ENCODE measurements at places on chromosomes 11 and 22.

DNA sequence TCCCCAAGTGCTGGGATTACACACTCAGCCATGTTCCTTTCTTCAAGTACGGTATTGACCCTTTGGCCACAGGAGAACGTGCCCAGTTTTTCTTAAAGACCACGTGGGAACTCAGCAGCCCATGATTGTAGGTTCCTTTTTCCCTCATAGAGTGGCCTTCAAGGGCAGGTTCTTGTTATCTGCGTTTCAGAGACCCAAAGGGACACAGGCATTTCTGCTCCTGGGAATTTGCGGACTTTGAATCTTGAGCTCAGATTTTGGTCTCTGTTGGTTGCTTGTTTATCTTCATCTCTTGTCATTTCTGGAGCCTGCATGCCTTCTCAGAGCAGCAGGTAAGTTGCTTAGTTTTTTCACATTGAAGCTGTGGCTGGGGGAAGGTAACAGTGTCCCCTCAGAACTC, 12.0 kb downstream of the MARK2 start:
- DNase-seq, result no peak

GRCh38 chr22:36136988-36137387, 23.6 kb downstream of the APOL3 start:
- no peak for DNase-seq

DNA sequence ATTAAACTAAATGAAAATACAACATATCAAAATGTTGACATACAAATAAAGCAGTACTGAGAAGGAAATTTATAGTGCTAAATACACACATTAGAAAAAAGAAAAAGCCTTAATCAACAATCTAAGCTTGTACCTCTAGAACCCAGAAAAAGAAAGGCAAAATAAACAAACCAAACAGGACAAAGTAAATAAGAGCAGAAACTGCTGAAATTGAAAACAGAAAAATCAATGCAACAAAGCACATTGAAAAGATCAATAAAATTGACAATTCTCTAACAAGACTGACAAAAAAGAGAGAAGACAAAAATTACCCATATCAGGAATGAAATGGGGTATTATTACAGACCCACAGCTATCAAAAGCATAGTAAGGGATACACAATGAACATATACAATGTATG, 21.0 kb downstream of the DCUN1D5 start:
- DNase-seq, result no peak

GRCh38 chr22:32801537-32802236, at the start of gene TIMP3:
TIMP3 (plus strand) TSS chr22:32801705; CDS start chr22:32802002, 297 bp downstream.
- peak; percentile 94 for DNase-seq

DNA sequence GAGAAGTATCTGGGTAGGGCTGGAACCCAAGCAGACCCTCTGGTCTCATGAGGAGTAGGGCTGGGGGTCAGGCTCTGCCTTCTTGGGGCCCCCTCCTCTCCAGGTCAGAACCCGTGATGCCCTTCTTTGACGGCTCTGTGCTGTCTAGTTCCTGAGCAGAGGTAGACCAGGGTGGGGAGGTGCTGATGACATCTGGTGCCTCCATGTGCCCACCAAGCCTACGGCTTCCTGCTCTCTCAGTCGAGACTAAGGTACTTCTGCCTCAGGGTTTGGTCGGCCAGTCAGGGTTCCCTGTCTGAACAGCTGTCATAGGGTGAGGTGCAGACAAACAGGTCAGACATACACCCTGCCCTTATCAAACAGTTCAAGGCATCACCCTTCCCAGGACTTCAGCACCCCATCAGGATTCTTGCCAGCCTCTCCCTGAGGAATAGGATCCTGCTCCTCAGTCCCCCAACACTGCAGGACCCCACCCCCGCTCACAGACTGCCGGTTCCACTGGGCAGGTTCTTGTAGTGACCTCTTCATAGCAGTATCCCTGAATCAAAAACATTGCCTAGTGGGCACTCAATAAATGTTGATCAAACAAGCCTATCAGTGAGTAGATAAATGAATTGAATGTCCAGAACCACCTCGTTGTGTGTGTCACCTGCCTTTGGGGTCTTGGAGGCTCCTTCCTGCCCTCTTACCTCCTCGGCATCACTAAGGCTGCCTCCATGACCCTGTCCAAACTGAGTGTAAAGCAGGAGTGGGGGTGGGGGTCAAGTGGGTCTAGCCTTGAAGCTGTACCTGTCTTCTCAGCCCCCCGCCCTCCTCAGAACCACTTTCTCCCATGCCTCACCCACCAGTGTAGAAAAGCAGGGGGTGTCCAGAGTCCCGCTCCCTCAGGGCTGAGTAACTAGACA, 158.2 kb downstream of the BUD13 start:
- no peak for DNase-seq

GRCh38 chr11:69909561-69910518, 90.6 kb upstream of the FGF3 start:
- DNase-seq, result no peak

DNA sequence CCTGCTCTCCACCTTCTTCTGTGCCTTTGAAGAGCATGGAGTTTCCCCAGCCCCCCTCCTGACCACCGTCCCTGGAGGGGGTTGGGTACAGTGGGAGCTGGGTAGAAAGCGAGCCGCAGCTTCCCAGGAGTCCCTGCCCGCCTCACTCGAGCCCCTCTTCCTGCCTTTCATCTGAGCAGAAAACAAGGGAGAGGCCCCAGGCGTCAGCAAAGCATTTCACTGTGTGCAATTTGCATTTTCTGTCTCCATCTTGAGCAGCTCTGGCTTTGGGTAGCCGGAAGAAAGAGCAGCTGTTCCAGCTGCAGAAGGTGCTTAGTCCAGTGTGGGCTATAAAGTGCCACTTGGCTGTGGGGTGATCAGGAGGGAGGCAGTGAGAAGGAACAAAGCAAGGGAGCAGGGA, 229.7 kb downstream of the CEP164 start:
- DNase-seq, result no peak

- no peak for DNase-seq
These were observed 10.5 kb downstream of the EMID1 start for GRCh38 chr22:29216011-29216872.

DNA sequence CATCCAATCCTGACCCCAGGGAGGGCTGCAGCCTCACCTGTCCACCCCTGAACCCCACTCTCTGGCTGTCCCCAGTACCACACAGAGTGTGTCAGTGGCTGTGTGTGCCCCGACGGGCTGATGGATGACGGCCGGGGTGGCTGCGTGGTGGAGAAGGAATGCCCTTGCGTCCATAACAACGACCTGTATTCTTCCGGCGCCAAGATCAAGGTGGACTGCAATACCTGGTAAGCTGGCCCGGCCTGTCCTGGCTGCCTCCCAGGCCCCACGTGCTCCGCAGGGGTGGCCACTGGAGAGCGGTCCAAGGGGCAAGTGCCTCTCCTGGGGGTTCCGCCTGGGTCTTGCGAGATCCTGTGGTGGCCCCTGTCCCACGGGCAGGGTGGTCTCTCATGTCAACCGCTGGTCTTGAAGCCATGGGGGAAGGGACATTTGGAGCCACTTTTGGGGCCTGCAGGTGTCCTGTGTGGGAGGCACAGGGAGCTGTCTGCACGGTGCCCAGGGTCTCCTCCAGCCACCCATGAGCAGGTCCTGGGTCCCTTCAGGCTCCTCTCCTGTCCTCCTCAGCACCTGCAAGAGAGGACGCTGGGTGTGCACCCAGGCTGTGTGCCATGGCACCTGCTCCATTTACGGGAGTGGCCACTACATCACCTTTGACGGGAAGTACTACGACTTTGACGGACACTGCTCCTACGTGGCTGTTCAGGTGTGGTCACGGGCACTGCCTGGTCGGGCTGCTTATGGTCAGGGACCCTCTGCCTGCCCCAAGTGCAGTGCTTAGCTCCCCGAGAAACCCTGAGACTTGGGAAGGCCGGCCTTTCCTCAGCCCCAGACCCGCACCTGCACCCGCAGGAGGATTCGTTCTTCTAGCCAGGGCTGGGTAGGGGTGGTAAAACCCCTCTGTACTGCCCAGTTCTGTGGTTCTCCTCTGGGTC, 11.8 kb downstream of the MUC2 start:
- no peak for DNase-seq

- no peak for DNase-seq
These were observed 315.0 kb downstream of the BRD1 start for GRCh38 chr22:49512487-49513165.

DNA sequence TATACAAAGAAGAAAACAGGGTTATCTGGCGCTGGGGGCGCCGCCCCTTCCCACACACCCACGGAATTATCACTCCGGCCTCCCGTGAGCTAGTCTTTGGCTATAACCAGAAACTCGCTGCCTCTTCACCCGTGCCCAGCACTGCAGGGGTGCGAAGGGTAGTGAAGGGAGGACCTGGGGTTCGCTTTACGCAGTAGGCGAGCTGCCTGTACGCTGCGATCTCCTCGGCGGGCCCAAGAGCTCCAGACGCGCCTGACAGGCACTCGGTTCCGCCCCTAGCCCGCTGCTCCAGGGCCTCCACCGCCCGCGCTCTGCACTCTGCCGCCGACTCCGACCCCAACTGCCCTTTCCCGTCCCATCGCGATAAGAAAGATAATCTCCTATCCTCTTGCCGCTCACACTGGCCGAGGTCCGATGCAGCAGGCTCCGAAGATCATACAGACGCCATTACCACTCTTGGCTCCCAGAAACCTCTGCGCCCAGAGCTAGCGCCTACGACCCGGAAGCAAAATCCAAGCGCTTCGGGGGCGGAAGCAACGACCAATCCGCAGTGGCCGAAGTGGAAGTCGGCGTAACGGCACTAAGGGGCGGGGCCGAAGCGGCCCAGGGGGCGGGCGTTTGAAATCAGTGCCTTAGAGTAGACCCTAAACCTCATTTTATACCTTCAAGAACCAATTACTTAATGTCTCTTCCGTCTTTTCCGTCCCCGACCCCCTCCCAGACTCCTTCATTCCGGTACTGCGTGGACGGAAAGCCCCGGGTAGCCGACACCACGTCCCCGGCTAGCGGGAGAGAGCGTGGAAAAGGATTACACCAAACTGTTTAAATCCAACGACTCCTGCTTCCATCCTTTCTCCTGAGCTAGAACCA, at the start of the genes CWC15 and KDM4D:
Gene CWC15, minus strand, starts transcription at position 458 of the 870 bp plus-strand sequence. CDS start 1,371 bp downstream, outside the sequence.
Gene KDM4D, plus strand, starts transcription at position 611 of the 870 bp plus-strand sequence. CDS start 23,664 bp downstream, outside the sequence.
- DNase-seq, result peak; percentile 94

DNA sequence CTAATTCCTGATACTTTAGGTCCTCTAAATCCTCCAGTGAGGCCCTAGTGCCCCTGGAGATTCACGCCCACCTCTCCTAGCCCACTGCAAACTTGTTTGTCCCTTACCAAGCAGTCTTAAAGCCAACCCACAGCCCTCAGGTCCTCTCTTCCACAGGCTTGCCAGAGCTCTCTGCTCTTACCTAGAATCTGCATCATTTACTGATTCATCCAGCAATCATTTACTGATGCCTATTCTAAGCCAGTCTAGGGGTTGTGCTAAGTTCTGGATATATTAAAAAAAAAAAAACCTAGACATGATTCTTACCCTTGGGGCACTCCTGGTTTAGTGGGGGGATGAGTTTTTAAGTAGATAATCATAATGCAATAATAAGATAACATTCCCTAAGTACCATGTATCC, 43.0 kb upstream of the PLET1 start:
- no peak for DNase-seq

DNA sequence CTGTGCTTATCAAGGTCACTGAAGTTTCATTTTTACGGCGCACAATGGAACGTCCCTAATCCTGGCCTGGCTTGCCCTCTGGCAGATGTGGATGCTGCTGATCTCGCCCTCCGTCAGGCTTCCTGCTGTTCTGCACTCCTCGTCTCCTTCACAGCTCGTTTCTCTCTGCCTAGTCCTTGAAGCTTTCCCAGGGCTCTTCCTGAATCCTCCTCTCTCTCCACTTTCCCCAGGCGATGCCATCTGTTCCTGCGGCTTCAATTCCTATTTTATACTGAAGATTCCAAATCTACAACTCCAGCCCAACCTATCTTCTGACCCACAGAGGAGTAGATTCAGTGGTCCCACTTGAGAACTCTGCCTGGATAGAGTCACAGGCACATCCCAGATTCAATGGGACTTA, 14.2 kb downstream of the SLC22A8 start:
- DNase-seq, result no peak

All from heart right ventricle (tissue), 16 donors.